Neural progenitor cell (in vitro differentiated cells): ENCODE measurements at places on chromosomes 2 and 18. TPM values are rescaled to one million over a fixed set of nuclear protein-coding genes. Genes with fewer than 3 reads are reported as not detected.

- H3K4me1 ChIP-seq: no peaks in the 10 kb centered on the region
- no peaks in the 10 kb centered on the region for H3K27me3 ChIP-seq
- no peak for DNase-seq
- no peak overlapping the region for H3K27ac ChIP-seq
- no peak overlapping the region for H3K4me3 ChIP-seq
These were observed 95.7 kb upstream of the HS6ST1 start for GRCh38 chr2:128414351-128414750.

GRCh38 chr2:159157361-159158209 is 128.9 kb downstream of the WDSUB1 start:
- no peak for DNase-seq
- H3K36me3 ChIP-seq: no peaks in the 10 kb centered on the region

GRCh38 chr18:78480262-78481054 is 499.2 kb upstream of the SALL3 start:
- no peaks in the 10 kb centered on the region for H3K36me3 ChIP-seq
- DNase-seq: no peak
- no peak overlapping the region for H3K27ac ChIP-seq
- no peak overlapping the region for H3K4me3 ChIP-seq
- no peaks in the 10 kb centered on the region for H3K4me1 ChIP-seq

DNA sequence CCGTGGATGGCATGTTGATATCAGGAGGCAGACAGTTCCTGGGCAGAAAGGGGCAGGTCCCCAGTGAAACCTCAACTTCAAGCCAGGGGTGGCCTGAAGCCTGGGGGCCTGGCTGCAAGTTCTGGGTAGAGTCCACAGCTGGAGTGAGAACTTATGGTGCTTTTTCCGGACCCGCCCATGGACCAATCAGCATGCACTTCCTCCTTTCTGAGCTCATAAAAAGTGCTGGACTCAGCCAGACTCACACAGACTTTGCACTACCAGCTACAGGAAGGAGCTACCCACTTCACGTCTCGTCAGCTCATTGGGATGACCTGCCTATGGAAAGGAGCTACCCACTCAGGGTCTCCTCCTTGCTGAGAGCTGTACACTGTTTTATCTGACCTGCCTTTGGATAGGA is 183.1 kb upstream of the MC4R start:
- no peak for DNase-seq
- no peak overlapping the region for H3K4me3 ChIP-seq
- no peaks in the 10 kb centered on the region for H3K36me3 ChIP-seq
- no peak overlapping the region for H3K27ac ChIP-seq

- no peaks in the 10 kb centered on the region for H3K27me3 ChIP-seq
- peaks cover 4% of the 10 kb centered on the region for H3K4me1 ChIP-seq
- H3K36me3 ChIP-seq: no peaks in the 10 kb centered on the region
These were observed 187.0 kb downstream of the HAUS1 start for GRCh38 chr18:46291149-46291548.

DNA sequence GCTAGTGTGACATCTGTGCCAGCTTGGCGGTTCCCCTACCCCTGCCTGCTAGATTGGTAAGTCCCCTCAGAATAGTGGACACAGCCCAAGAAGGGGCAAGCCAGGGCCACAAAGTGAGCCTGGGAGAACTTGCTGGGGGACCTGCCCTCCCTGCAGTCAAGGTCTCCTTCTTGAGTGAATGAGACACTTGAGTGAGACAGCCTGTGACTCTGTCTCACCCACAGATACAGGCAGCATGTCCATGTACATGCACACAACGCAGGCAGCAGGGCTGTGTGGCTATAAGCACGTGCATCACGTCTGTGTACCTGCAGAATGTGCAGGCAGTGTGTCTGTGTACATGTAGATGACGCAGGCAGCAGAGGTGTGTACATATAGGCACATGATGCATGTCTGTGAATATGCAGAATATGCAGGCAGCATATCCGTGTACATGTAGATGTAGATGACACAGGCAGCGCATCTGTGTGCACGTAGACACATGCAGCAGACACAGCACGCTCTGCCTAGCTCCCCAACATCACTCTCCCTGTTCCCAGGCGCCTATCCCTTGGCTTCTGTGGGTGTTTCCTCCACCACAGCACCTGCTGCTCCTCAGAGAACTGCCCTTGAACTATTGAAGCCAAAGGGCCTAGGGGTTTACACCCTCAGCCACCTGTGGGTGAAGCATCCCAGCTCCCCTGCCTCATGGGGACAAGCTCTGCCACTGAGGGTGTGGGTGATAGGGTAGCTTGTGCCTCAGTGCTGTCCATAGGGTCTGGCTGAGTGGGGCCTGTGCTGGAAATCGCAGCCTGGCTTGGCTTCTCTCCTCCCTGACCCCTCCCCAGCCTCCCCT is 147.2 kb upstream of the TWIST2 start:
- no peak overlapping the region for H3K4me3 ChIP-seq
- no peak for DNase-seq
- H3K27ac ChIP-seq: no peak overlapping the region
- no peaks in the 10 kb centered on the region for H3K36me3 ChIP-seq

DNA sequence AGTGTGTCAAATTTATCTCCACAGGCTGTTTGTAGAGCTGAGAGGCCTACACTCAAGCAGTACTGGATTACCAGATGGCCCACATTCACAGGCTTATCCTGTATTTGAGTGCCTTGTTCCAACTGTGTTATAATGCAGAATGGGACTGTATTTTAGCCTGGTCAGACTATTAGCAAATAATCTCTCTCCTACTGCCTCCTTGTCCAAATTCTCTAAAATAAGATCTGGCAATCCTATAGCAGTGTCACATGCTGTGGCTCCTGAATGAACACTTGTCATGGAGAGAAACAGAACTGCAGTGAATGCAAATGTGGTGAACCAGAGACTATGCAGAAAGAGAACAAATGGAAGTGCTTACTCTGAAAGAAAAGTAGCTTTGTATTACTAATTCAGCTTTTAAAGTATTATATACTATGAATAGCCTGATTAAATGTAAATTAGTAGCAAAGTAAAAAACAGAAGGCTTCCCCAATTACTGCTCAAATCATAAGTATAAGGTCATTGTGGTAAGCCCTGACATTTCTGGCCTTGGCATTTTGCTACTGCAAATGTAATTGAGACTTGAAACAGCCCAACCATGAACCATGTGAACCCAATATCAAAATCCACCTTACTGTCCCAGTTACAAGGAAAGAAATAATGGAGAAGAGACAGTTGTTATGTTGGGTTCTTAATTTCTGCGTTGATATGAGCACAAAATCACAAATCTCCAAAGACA is 80.0 kb downstream of the MAP4K3 start:
- peaks cover 3% of the 10 kb centered on the region for H3K4me1 ChIP-seq
- peak overlapping the region; percentile 30 for H3K27ac ChIP-seq
- H3K27me3 ChIP-seq: no peaks in the 10 kb centered on the region
- peaks cover 5% of the 10 kb centered on the region for H3K36me3 ChIP-seq

GRCh38 chr2:45651415-45652089 is at the start of gene PRKCE:
TSS of gene PRKCE (plus strand) at chr2:45651675.
- no peak within 1 kb of the TSS for H3K27ac ChIP-seq
- peak within 1 kb of the TSS; percentile 92 for H3K4me3 ChIP-seq
- H3K27me3 ChIP-seq: peaks cover 83% of the 10 kb centered on the region
- DNase-seq: peak; percentile 68
- H3K4me1 ChIP-seq: peaks cover 13% of the 10 kb centered on the region

GRCh38 chr2:25377822-25378421 is 36.2 kb upstream of the DNMT3A start:
- no peaks in the 10 kb centered on the region for H3K36me3 ChIP-seq
- H3K27me3 ChIP-seq: peaks cover 4% of the 10 kb centered on the region
- DNase-seq: no peak
- H3K4me1 ChIP-seq: peaks cover 8% of the 10 kb centered on the region
- no peak overlapping the region for H3K27ac ChIP-seq

- H3K27me3 ChIP-seq: no peaks in the 10 kb centered on the region
- DNase-seq: no peak
- H3K27ac ChIP-seq: no peak overlapping the region
- no peak overlapping the region for H3K4me3 ChIP-seq
- no peaks in the 10 kb centered on the region for H3K36me3 ChIP-seq
These were observed 71.8 kb downstream of the HAUS1 start for GRCh38 chr18:46176001-46176400.

DNA sequence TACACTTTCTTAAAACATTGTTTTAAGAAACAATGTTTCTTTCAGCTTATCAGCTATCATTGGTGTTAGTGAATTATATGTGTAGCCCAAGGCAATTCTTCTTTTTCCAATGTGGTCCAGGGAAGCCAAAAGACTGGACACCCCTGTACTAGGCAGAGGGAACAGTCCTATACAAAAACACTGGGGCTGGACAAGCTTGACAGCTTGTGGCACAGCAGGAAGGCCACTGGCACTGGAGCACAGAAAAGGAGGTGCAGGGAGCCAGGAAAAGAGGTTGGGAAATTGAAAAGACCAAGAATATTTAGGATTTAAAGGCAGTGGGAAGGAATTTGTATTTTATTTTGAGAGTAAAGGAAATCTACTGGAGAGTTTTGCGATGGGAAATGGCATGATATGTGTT is 47.7 kb downstream of the SRD5A2 start:
- no peak overlapping the region for H3K27ac ChIP-seq
- no peaks in the 10 kb centered on the region for H3K27me3 ChIP-seq
- no peaks in the 10 kb centered on the region for H3K4me1 ChIP-seq
- H3K36me3 ChIP-seq: no peaks in the 10 kb centered on the region
- no peak for DNase-seq

- H3K4me1 ChIP-seq: no peaks in the 10 kb centered on the region
- no peak overlapping the region for H3K27ac ChIP-seq
- no peak overlapping the region for H3K4me3 ChIP-seq
- no peak for DNase-seq
These were observed 468.3 kb upstream of the RAB12 start for GRCh38 chr18:8140841-8141501.

- H3K4me1 ChIP-seq: peaks cover 4% of the 10 kb centered on the region
- H3K4me3 ChIP-seq: no peak overlapping the region
- H3K27me3 ChIP-seq: no peaks in the 10 kb centered on the region
- no peak overlapping the region for H3K27ac ChIP-seq
- no peak for DNase-seq
These were observed 476.9 kb downstream of the PTPRM start for GRCh38 chr18:8044004-8044403.

- DNase-seq: peak; percentile 31
- peaks cover 4% of the 10 kb centered on the region for H3K4me1 ChIP-seq
- H3K36me3 ChIP-seq: no peaks in the 10 kb centered on the region
- H3K27me3 ChIP-seq: no peaks in the 10 kb centered on the region
These were observed 65.6 kb downstream of the SH3RF3 start for GRCh38 chr2:109194620-109194937.

- DNase-seq: no peak
- no peaks in the 10 kb centered on the region for H3K36me3 ChIP-seq
- H3K27ac ChIP-seq: no peak overlapping the region
- H3K4me1 ChIP-seq: no peaks in the 10 kb centered on the region
- no peaks in the 10 kb centered on the region for H3K27me3 ChIP-seq
These were observed 34.6 kb downstream of the EIPR1 start for GRCh38 chr2:3343012-3343411.

DNA sequence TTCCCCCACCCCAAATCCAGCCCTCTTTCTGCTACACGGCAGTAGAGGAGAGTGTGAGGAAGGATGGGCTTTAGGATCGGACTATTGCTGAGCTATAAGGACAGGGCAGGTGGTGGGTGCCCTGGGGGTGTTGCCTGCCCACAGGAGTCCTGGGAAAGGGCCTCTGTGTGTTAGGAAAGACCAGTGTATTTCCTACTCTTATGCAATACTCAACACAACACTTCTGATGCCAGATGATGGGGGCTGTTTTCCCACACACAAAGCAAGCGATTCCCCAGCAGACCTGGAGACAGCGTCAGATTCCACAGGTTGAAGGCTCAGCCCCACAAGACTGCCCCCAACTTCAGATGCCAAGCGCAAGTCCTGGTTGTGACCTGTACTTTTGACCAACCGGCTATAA is 91.0 kb upstream of the LCLAT1 start:
- peaks cover 7% of the 10 kb centered on the region for H3K4me1 ChIP-seq
- no peaks in the 10 kb centered on the region for H3K27me3 ChIP-seq
- H3K27ac ChIP-seq: no peak overlapping the region
- H3K36me3 ChIP-seq: no peaks in the 10 kb centered on the region
- no peak for DNase-seq

GRCh38 chr2:32061973-32062861 is 1.1 kb upstream of the SPAST start:
- H3K4me3 ChIP-seq: peak overlapping the region; percentile 96
- H3K4me1 ChIP-seq: peaks cover 9% of the 10 kb centered on the region
- H3K36me3 ChIP-seq: no peaks in the 10 kb centered on the region
- peak; percentile 32 for DNase-seq
- H3K27me3 ChIP-seq: no peaks in the 10 kb centered on the region

DNA sequence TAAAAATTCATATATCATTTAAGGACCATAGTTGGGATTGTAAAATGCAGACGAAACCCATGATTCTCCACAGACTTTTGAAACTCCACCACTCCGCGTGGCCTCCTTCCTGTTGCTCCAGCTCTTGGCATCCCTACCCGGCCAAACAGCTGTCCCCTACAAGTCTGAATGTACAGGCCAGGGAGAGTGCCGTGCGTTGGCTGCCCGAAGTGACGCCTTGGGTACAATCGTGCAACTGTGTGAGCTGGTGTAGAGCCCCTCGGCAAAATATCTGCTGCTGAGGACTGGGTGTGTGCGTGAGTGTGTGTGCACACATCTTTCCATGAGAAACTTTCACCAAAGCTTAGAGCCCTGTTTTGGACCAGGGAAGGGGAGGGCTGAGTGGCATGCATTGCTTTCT is 43.8 kb upstream of the ZNF516 start:
- no peaks in the 10 kb centered on the region for H3K36me3 ChIP-seq
- H3K27me3 ChIP-seq: no peaks in the 10 kb centered on the region
- no peak overlapping the region for H3K4me3 ChIP-seq
- H3K27ac ChIP-seq: no peak overlapping the region

GRCh38 chr2:81247648-81248047 is 943.1 kb upstream of the LRRTM1 start:
- DNase-seq: no peak
- peaks cover 6% of the 10 kb centered on the region for H3K4me1 ChIP-seq
- H3K36me3 ChIP-seq: no peaks in the 10 kb centered on the region
- H3K4me3 ChIP-seq: no peak overlapping the region
- H3K27ac ChIP-seq: no peak overlapping the region

GRCh38 chr18:68843473-68844089 is 45.7 kb downstream of the CCDC102B start:
- no peaks in the 10 kb centered on the region for H3K4me1 ChIP-seq
- no peak overlapping the region for H3K4me3 ChIP-seq
- no peaks in the 10 kb centered on the region for H3K27me3 ChIP-seq
- H3K27ac ChIP-seq: no peak overlapping the region

The RUFY4 gene
- total RNA-seq: not detected in 2 replicates

The SERPINB8 gene
- total RNA-seq: 0.34 and 0.46 TPM in 2 replicates

The BCL2L11 gene
- 46.9 and 54.9 TPM in 2 replicates for total RNA-seq

The CNDP1 gene
- total RNA-seq: not detected in 2 replicates
